Stimulated activated CD4-positive, alpha-beta T cell treated with anti-CD3 and anti-CD28 coated beads, Interleukin-4, amount 100 ng/mL, for 1 hour (primary cell): ENCODE measurements at places on chromosomes 4 and X.

DNA sequence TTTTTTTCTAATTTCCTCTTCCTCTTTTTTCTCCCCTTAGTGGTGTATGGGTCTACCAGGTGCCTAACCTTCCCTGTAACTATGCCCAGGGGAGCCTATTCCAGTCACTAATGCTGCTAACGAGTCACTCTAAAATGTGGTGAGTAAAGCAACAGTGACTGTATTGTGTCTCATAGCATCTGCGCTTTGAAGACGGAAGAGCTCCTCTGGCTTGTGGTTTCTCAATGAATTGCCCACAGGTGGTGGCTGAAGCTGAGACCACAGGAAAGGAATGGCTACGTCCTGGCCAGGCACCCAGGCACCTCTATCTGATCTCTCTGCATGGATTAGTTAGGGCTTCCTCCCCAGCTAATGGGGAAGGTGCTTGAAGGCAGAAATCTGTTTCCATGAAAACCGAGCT is 763.5 kb upstream of the FRG1 start:
- DNase-seq = no peak

DNA sequence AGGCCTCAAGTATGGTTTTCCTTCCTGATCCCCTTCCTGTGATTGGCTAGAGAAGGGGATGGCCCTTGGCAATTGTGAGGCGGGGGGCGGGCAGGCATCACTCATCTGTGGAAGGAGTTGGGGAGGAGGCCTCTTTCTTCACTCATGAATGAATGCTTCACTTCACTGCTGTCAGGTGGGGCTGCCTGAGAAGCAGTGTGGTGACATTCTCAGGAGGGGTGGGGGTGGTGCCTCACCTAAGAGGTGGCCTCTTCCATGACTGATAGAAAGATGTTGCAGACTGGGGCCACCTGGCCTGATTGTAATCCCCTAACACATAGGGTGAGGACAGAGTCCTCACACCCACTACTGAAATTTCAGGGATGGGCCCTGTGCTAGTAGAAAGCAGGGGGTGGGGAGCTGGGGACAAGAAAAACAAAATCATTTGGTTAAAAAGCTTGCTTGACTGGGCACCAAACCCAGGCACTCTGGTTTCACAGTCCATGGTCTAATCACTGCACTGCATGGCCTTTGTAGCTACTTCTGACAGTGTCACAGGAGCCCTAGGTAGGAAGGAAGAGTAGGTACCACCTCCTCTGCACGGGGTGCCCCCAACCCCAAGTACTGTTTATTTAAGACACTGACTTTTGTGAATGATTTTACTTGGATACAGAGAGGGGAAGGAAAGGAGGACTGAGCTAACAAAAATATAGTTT is 5.6 kb upstream of the HOPX start:
- no peak for DNase-seq

GRCh38 chr4:75675004-75675531 is 1.9 kb upstream of the G3BP2 start:
- no peak for DNase-seq

DNA sequence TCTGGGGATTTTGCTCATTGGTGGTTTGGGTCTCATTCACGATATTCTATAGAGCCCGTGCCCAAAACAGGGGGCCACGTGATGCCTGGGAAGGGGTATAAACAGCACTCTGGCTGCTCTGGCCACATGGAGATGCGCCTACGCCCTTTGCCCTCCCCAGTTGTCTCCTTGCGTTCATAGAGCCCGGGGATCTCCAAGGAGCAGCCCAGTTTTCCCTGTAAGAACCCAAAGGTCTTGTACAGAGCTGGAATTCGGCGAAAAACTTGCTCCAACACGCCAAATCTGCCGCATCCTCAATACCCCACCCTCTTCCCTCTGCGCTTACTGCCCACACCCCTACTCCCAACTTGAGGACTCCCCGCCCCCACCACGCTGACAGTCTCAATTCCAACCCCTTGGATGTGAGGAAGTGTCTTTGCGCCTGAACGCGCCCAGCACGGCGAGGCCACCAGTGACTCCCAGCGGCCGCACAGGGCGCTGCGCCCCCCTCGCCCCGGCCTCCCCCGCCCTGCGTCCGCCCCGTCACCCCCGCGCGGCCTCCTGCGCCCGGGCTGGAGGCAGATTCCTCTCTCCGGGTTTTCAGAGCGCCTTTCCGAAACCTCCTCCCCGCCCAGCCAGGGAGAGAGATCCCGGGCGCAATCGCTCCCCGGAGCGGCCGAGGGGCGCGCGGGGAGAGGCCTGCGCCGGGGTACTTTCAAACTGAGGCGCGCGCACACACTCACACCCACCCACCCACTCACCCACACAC is at the start of gene NHS:
TSS of gene NHS (plus strand) at position 582 of the 748 bp plus-strand sequence. CDS start 558 bp downstream, outside the sequence.
- DNase-seq = no peak
